ENCODE measurements at places on chromosomes 2 and 18. TPM values are rescaled to one million over a fixed set of nuclear protein-coding genes. Genes with fewer than 3 reads are reported as not detected.

DNA sequence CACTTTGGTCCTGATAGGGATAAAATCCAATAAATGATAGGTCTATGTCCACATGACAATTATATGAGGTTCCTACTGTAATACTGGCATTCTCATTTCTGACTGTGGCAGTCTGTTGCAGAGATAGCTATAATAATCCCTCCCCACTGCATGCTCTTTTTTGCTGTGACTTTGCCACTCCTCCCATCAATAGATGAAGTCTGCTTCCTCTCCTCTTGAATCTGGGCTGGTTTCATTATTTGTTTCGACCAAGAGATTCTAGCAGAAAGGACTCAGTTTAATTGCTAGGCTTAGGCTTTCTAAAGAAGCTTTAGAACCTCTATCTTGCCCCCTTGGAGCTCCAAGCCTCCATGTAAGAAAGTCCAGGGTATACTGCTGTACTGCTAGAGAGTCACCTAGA is 23.3 kb upstream of the CREB1 start:
- no peak for DNase-seq

GRCh38 chr2:180707884-180708205 is 272.6 kb upstream of the UBE2E3 start:
- no peak for DNase-seq

GRCh38 chr2:109632158-109632789 is 18.1 kb downstream of the SOWAHC start:
- no peak for DNase-seq

- no peak for DNase-seq
These were observed 9.5 kb upstream of the CNNM3 start for GRCh38 chr2:96806468-96807126.

DNA sequence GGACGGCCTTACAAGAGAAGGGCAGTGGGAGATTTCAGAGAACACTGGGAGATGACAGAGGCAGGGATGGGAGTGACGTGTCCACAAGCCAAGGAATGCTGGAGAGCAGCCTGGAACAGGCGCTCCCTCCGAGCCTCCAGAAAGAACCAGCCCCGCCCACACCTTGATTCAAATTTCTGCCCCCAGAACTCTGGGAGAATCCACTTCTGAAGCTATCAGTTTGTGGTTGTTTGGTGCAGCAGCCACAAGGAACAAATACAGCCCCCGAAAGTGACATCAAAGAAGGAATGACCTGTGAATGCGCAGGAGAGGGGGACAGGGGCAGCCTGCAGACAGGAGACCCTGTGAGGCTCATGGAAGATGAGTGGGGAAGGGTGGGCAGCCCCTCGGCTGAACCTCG is 67.3 kb downstream of the TWIST2 start:
- no peak for DNase-seq

GRCh38 chr2:63189026-63189425 is 138.4 kb downstream of the OTX1 start:
- no peak for DNase-seq

PTRHD1 gene
- polyA plus RNA-seq, result 34.9 TPM

ATL2 gene
- polyA plus RNA-seq, result 65.2 TPM

ALPG gene
- polyA plus RNA-seq, result not detected

OR6B2 gene
- not detected for polyA plus RNA-seq
